ENCODE measurements at places on chromosomes 16 and 17.

DNA sequence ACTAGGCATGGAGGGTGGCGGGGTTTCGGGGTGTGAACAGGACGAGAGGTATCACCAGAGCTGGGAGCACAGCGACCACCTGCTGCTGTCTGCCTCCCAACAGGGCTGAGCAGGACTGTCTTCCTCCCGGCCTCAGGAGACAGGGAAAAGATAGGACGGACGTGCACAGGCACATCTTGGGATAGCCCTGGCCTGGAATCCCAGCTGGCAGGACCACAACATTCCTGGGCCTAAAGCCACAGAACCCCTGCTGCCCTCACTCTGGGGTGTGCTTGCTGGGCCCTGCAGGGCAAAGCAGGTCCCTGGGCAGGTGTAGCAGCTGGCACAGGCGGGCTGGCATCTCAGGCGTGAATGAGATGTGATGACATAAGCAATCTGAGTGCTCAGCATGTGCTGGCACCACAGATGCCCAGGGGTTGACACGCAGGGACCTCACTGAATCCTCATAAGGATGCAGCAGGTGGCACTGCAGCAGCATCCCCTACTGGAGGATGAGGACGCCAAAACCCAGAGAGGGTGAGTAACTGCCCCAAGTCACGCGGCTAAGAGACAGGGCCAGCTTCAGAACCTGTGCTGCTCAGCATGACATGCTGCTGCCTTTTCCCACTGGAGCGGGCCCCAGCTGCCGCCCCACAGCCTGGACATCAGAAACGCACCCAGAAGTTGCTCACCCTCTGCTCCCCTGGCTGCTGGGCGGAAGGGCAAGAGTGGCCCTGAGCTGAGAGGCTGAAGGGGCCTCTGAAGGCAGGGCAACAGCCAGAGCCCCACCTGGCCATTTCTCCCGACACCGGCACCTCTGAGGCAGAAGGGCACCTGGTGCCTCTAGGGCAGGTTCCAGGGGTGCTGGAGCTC lies 7.1 kb downstream of the CORO7 start:
- no peak for DNase-seq

- no peak for DNase-seq
Observed at GRCh38 chr17:48719642-48720265, 2.6 kb downstream of the PRAC1 start.

DNA sequence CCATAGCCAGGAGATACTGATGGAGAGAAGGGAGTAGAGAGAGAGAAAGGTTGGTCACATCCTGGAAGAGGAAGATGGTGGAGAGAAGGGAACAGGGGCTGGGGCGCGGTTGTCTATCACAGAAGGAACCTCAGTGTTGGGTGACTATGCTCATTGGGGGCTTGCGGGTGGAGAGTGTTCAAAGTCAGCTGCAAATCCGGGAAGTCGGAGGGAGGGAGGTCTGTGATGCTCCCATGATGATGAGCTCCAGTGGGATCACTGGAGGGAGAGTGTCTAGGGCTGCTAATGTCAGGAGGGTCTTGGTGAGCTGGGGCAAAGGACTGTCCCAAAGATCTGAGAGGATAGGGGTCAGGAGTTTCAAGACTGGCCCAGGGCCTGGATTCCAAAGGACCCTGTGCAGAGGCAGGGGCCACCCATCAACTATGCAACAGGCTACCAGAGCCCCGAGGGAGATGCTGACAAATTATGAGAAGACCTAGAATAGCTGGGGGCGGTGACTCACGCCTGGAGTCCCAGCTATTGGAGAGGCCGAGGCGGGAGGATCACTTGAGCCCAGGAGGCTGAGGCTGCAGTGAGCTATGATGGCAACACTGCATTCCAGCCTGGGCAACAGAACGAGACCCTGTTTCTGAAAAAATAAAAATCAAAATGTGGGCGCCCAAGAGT lies 2.6 kb downstream of the SPDYE4 start:
- DNase-seq, result no peak

- DNase-seq, result no peak
Observed at GRCh38 chr16:71402674-71403073, 39.2 kb downstream of the TLE7 start.

- no peak for DNase-seq
Observed at GRCh38 chr16:11155284-11155806, 100.7 kb downstream of the SOCS1 start.

- DNase-seq, result no peak
Observed at GRCh38 chr16:52552643-52553042, 5.7 kb upstream of the TOX3 start.

- DNase-seq, result no peak
Observed at GRCh38 chr16:79765431-79765830, 164.9 kb upstream of the MAF start.

- no peak for DNase-seq
Observed at GRCh38 chr17:7750321-7750821, 32.8 kb downstream of the DNAH2 start.

DNA sequence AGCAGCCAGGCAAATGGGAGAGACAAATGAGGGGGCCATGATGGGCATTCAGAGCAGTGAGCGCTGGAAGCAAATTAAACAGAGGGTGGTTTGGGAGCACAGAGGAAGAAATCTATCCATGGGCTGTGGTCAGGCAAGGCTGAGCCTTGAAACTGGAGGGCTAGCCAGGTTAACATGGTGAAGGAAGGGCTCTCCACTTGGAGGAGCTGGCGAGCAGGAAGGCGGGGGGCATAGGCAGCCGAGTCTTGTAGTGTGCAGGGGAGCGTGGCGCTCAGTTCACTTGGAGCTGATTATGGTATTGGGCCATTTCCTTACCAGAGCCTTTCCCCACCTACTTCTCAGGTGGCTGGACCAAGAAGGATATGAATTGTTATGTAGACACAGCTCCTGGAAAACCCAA lies 189.7 kb downstream of the SNX29 start:
- no peak for DNase-seq

DNA sequence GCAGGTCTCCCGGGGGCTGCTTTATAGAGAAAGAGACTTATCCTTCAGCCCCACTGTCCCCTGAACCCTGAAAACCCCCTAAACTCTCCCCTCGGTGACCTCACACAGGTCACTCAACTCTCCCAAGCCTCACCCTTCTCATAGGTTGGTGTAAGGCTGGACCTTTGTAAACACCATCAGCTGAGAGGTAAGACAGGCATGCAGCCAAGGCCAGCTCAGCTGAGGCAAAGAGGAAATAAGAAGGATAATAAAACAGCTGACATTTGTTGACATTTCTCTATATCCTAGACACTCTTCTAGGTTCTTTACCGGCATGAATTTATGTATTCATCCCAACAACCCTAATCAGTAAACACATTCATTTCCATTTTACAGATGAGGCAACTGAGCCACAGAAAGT lies 134.3 kb downstream of the CCT6B start:
- no peak for DNase-seq

DNA sequence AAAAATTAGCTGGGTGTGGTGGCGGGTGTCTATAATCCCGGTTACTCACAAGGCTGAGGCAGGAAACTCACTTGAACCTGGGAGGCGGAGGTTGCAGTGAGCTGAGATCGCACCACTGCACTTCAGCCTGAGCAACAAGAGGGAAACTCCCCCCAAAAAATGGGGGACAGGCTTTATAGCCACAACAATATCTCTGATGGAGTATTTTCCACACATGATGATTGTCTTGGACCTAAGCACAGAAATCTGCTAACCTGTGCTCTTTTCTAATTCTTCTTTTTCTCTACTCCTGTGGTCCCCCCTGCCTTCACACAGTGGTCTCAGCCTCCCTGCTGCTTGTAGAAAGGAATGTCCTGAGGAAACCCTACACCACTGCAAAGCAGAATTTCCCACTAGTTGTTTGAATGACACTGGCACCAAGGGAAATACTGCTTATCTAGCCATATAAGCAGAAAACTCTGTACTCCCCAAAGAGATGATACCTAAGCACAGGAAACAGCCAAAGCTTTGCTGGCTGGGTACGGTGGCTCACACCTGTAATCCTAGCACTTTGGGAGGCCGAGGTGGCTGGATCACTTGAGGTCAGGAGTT lies 117.6 kb downstream of the USP31 start:
- DNase-seq, result no peak

- no peak for DNase-seq
Observed at GRCh38 chr17:45332989-45333701, 16.3 kb upstream of the MAP3K14 start.

- no peak for DNase-seq
Observed at GRCh38 chr16:5328546-5328945, 231.0 kb upstream of the EEF2KMT start.

DNA sequence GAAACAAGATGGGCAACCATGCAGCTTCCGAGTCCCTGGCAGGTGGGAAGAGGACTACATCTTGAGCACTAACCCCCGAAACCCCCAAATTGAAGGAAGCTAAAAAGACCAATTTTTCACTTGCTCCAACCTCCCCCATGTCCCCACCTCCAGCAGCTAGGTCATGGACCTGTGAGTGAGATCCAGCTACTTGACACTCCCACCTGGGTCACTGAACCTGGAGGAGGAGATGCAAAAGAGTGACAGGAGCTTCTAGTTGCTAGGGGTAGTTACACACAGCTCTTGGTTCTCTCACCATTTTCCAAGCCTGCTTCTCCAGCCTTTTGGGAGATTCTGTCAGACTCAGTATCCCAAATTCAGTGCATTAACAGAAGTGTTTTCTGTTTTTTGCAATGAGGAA lies 11.2 kb downstream of the PDZD9 start:
- DNase-seq, result no peak

DNA sequence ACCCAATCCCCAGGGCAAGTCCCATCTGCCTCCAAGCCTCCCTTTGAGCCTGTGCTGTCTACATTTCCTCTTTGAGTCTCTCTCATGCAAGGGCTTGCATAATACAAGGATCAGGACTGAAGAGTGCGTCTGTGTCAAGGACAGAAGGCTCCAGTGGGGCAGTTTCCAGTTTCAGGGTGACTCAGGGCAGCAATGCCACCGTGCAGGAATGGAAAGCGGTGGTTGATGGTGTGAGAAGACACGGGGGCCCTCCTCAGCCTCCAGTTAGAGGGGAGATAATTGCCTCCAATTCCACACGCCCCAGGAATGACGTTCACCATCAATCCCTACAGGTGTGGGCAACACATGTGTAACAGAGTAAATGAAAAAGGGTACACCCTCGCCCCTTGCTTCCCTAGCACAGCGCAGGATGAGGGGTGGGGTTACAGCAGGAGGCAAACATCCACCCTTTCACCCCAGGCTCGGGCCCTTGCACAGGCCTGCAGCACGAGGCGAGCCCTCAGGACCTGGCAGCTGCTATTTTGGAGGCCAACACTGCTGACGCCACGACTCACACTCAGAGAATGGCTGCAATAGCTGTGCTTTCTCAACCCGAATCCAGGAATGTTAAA lies 24.8 kb upstream of the SLC25A19 start:
- DNase-seq, result no peak

DNA sequence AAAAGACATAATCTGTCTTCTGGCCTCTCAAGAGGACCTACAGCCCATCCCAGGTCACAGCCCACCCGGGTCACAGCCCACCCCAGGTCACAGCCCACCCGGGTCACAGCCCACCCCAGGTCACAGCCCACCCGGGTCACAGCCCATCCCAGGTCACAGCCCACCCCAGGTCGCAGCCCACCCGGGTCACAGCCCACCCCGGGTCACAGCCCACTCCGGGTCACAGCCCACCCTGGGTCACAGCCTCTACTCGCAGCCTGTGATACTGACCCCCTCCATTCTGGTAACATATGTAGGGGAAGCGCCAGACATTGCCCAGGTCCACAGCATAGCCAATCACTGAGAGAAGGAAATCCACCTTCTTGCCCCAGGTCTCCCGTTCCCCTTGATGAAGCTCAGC lies 14.2 kb downstream of the SLC6A4 start:
- no peak for DNase-seq

DNA sequence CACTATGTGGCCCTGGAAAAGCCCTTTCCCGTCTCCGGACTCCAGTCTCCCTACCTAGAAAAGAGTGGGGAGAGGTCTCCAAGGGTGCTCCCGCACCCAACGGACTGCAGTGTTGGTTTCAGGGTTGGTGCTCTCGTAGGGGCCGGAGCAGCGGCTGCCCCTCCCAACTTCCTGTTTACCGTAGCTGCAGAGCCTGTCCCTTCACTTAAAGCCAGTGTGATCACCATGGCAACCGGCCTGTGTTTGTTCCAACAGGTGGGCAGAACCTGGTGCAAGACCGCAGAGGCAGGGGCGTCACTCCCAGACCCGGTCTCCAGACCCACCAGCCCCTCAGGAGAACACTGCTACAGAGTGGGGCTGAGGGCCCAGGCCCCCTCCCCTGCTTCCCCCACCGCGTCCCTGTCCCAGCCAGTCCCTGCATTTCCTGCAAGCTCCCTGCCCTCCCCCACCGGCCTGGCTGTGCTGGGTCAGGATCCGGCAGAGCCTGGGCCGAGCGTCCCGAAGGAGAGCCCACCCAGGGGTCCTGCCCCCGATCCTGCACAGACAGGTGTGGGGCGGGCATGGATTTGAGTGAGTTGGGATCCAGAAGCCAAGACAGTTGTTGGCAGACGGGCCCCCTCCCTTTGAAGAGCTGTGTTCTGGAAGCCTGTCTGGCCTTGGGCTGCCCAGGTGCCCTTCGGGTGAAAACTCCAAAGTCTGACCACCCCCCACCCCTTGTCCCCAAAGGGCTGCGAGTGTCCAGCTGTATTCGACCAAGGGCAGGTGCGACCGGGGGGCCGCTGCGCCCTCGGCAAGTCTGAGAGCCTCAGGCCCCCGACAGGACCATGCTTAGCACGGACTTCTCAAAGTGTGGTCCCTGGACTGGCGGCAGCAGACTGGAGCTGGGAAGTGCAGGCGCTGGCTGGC lies 1.5 kb upstream of the BAIAP3 start:
- DNase-seq, result no peak

GRCh38 chr17:70329721-70330120 lies 160.4 kb downstream of the KCNJ2 start:
- no peak for DNase-seq

- peak; percentile 62 for DNase-seq
Observed at GRCh38 chr17:49694847-49695697, 12.7 kb downstream of the SLC35B1 start.

GRCh38 chr16:11677451-11677951 lies 9.2 kb downstream of the SNN start:
- no peak for DNase-seq

Measured in naive thymus-derived CD4-positive, alpha-beta T cell (primary cell).